DMS 273 treated with DMSO at 0.1 percent for 48 hours (cell line): ENCODE measurements at places on chromosomes 12 and 14.

DNA sequence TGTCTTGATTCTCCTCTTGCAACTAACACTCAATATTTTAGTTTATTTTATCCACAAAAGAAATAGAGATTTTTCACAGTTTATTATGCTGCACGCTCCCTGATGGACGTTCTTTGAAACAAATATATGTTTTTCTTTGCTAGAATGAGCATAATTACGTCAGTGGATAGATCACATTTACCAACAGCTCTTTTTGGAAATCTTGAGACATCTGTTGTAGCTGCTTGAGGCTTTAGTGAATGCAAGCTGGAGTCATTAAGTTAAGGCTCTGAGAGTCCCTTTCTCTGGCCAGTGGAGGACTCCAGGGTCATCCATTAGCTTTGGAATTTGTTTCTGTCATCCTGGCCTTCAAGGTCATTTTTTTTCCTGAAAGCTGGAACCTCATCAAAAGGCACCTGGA lies 405.6 kb upstream of the TMEM132C start:
- no peak for DNase-seq

DNA sequence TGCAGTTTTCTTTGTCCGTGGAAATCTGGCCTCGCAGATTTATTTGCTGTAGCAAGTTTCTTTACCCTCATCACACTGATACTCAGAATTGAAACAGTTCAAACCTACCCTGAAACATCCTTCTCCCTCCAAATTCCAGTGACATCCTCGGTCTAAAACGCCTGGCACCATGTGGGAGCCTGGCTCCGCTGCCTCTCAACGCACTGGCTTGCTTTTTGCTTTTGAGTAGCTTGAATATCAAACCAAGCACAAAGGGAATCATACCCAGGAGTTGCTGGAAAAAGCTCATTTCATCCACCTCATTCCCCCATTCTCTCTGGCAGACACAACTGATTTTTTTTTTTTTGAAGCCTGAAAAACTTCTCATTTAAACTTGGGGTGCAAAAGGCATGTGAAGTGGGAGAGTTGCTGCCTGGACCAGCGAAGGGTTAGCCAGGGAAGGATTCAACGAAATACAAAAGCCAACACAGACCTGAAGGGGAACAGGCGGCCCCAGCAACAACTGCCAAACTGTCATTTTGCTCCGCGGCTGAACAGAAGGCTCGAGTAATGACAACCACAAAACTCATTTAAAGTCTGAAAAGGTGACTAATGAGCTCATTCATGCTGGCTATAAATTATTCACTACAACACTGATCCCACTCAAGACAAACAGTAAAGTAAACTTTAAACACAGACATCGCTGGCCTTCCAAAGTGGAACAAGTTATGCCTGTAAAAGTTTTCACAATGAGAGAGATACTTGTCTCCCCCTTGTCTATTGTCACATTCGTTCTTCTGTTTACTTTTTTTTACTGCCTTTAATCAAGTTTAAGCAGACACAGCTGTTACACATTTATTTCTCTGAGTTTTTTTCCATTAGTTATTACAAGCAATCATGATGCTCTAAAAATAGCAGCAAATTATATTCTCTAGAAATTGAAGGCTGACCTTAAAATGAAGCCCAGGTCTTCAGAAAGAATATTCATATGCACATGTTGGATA lies 12.5 kb upstream of the FOXN3 start:
- DNase-seq: peak; percentile 74

DNA sequence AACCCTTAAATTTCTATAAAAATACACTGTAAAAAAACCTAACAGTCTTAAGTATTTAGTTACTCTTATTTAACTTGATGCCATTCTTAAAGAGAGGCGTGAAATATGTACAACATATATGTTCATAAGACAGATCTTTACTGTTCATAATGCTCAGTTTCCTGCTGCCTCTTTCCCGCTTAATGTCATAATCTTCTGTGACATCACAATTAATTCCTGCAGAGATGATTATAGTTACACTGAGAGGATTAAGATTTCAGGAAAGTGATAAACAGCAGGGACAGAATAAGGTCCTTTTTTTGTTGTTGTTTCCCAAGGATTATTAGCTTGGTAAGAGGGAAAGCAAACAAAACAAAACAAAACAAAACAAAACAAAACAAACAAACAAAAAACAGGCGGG lies 801.4 kb downstream of the FLRT2 start:
- no peak for DNase-seq

GRCh38 chr14:81276073-81277069 lies 55.6 kb upstream of the GTF2A1 start:
- DNase-seq: no peak

- DNase-seq: no peak
These were observed 10.8 kb upstream of the CDH24 start for GRCh38 chr14:23067847-23068788.
